ENCODE measurements at places on chromosomes 3 and 15.

GRCh38 chr15:42012241-42012640 is 8.6 kb downstream of the PLA2G4E start:
- DNase-seq, result no peak

GRCh38 chr15:71708741-71709140 is 101.6 kb upstream of the NR2E3 start:
- DNase-seq, result no peak

GRCh38 chr3:156416846-156417558 is 137.9 kb downstream of the SSR3 start:
- DNase-seq, result no peak

GRCh38 chr3:128074851-128075521 is 22.7 kb downstream of the SEC61A1 start:
- no peak for DNase-seq

DNA sequence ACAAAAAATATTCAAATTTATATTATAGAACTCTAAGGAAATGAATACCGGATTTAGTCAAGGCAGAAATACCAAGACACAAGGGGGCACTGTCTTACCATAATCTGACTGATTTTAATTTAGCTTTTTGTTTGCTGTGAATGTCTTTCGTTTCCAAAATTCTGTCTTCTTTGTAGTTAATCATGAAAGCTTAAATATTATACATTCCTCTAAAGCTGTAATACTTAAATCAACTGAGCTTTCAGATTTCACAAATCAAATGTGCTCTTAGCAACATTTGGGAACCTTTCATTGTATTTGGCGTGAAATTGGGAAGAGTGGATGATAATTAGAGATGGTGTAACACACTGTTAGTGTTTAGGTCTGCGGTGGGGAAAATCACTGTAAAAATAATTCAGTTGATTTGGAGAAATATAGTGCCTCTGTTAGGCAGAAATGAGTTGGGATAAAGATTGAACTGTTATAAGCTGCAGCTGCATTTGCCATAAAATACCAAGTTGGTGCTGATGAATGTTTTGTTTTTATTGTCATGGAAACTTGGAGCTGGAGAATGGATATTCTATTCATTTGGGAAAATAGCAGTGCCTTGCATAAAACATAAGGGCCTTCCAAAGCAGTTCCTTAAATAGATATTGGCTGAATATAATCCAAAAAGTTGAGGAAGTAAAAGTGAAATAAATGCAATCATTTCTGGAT is 228.2 kb downstream of the TCF12 start:
- no peak for DNase-seq

- no peak for DNase-seq
These were observed 83.2 kb downstream of the MB21D2 start for GRCh38 chr3:192834428-192834827.

DNA sequence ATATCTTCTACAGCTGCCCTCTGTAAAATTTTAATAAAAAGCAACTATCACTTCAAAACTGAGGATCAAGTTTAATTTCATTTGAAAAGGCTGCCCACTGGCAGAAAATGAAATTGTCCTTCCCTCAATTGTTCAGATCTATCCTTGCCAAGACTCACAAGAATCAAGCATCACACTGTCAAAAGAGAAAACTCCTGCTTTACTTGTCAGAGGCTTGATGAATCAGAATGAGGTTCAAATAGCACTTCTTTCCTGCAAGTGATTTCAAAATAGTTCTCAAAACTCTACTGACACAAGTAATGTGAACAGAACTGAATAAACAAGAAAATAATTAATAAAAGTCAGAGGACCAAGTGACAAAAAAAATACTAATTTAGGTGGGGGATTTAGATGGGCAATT is 70.6 kb downstream of the GOLIM4 start:
- no peak for DNase-seq

DNA sequence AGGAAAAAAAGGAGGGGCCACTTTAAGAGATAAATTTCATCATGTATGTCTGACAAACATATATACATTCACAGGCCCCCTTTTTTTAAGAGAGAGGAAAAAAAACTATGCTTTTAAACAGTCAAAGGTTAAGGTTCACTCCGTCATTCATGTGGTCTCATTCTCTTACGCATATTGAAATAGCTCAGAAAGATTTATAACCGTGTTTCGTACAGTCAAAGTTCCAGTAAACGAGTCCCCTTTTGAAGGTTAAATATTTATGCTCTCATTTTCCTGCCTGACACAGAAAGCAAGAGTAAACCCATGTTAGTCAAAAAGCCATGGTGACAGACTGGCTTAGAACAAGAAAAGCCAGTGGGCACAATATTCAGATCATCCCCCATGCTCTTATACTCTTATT is 248.0 kb upstream of the ARRDC4 start:
- no peak for DNase-seq

DNA sequence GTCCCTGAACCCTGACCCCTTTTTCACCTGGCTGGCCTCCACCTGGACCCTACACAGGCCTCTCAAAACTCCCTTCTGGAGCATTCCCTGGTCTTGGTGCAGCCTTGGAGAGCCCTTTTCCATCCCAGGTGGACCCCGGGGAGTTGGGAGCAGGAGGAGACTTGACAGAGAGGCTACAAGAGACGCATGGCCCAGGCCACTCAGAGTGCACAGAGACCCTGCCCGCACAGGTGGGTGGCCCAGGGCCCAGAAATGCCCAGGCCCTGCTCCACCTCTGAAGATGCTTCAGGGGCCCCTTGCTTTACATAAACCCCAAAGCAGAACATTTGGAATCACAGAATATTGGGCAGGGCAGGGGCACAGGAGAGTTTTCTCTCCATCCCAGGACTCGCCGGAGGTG is 34.4 kb downstream of the CYP11A1 start:
- DNase-seq, result no peak

DNA sequence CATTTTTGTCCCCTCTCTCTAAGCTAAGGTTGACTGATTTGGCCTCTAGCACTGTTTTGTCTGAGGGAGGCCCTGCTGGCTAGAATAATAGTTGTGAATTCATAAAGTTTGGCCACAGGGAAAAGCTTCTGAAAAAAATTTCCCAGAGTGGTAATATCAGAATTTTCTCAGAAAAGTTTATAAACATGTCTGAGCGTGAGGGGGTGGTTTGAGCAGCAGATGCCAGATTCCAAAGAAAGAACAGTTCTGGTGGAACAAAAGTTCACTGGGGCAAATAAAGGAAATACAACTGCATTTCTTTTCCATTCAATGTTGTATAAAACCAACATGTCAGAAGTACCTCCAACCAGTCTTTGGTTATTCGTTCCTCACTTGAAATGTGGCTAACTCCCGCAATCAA is 61.2 kb downstream of the CLDN1 start:
- no peak for DNase-seq

DNA sequence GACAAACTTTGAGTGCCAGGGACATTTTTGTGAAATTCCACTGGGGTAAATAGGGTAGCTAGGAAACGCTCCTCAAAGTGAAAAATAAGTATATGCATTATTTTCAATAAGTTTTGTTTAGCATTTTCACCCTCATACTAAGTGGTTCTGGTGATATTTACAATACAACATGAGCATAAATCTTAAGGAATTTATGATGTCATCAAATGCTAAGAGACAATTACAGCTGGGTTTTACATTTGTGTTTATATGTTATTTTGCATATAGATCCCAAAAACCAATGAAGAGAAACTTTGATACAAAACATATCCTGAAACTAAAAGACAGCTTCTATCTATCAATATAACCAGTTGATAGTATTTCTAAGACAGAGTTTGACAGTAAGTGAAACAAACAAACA is 323.1 kb downstream of the ZBTB20 start:
- no peak for DNase-seq

- no peak for DNase-seq
These were observed 56.8 kb downstream of the FGD5 start for GRCh38 chr3:14875411-14876175.

DNA sequence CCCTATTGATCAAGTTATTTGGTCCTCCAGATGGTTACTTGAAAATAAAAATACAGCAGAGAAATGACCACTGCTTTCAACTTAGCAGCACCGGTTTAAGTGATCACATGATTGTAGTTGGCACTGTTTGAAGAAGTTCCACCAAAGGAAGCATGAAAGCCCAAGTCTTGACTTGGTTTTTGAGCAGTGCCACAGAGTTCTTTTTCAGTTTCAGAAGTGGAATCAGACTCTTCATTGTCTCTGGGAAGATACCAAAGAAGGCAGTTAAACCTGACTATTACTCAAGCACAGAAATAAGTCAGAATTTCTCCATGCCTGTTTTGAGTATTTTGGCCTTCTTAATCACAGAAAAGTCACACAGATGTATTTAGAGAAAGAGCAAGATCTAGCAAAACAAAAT is 66.7 kb downstream of the BBX start:
- DNase-seq, result no peak

- DNase-seq, result no peak
These were observed 16.8 kb downstream of the RPUSD3 start for GRCh38 chr3:9826815-9827573.

DNA sequence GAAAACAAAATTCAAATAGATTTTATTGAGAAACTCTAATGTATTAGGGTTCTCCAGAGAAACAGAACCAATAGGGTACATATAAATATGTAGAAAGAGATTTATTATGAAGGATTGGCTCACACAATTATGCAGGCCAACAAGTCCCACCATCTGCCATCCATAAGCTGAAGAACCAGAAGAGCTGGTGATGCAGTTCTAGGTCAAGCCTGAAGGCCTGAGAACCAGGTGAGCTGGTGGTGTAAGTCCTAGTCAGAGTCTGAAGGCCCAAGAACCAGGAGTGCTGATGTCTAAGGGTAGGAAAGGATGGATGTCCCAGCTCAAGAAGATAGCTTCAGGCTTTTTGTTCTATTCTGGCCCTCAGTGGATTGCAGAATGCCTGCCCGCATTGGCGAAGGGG is 2.6 kb upstream of the NFKBIZ start:
- no peak for DNase-seq
